ENCODE measurements at places on chromosomes 3 and 15.

DNA sequence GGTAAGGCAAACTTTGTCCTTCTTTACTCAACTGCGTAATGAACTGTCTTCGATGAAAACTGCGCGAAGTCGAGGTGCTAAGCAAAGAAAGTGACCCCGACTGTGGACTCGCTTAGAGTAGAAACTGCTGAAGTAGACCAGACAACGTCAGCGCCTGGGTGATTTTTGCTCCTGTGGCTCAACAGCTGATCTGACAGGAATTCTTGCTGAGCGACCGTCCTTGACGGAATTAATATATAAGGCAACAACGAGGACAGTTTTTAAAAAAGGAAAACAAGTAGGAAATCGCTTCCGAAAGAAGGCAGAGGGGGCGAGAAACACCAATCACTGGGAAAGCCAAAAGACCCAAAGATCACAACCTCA is 541 bp downstream of the RPS27L start:
- DNase-seq: no peak

GRCh38 chr3:14248849-14249523 is 70.4 kb downstream of the LSM3 start:
- DNase-seq: no peak

DNA sequence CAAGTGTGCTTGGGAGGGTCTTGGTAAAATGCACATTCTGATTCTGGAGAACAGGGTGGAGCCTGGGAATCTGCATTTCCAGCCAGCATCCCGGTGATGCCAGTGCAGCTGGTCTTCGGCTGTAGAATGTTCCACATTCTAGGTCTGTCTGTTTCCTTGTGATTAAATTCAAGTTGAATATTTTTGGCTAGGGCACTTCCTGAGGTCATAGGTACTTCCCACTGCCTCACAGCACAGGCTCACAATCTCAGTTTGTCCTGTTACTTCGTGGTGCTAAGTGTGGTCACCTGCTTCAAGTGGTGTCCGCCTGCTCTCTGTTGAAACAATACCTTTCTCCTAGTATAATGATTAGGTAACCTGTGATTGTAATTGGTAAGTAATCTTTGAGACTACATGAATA is 40.1 kb downstream of the FLNB start:
- DNase-seq: no peak

DNA sequence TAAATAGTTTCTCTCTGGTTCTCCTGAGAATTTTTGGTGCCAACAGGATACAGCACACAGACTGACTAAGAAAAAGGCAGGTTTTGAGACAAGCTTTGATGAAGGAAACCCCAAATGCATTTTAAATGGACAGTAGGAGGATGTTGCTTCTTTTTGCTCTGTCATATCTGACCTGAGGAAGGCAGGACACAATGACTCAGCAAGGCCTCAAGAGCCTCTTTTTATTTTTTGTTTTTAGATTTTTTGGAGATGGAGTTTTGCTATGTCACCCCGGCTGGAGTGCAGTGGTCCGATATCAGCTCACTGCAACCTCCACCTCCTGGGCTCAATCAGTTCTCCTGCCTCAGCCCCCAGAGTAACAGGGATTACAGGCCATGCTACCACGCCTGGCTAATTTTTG is 16.9 kb upstream of the KNG1 start:
- no peak for DNase-seq

- no peak for DNase-seq
These were observed 164.8 kb upstream of the NUDT16 start for GRCh38 chr3:131216801-131217200.

DNA sequence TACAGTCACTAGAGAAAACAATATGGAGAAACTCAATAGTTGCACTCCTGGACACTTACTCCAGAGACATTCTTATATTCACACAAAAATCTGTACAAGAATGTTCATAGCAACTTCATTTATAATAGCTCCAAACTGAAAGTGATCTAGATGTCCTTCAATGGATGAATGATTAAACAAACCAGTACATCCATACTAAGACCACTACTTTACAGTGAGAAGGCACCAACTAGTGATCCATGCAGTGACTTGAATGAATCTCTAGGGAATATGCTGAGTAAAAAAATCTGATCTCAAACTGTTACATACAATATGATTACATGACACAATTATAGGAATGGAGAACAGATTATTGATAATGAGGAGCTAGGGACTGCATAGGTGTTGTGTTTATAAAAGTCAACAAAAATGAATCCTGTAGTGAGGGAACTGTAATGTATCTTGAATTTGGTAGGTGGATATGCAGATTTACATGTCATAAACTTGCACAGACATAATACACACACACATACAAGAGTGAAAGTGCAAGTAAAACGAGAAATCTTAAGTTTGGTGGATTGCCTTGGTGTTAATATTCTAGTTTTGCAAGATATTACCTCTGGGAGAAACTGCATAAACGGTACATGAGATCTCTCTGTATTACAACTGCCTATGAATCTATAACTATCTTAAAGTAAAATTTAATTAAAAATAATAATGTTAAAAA is 85.7 kb downstream of the SPATA16 start:
- DNase-seq: no peak

DNA sequence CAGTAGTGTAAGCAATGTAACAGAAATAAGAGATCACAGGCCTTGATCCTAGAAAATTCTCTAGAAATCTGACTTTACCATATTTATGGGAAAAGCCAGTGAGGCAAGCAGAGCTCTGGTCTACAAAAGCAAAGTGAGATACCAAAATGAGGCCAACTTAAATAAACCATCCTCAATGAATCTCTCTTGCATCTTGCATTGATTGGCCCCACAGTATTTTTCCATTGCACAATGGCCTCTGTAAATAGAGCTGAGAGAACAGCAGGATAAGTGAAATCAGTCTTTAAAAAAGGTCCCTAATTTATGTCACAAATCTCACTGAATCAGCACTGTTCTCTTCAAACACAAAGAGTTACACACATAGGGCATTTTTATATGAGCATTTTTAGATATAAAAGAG is 8.9 kb downstream of the CFAP20DC start:
- no peak for DNase-seq
